ENCODE measurements at places on chromosomes 12 and 14.

DNA sequence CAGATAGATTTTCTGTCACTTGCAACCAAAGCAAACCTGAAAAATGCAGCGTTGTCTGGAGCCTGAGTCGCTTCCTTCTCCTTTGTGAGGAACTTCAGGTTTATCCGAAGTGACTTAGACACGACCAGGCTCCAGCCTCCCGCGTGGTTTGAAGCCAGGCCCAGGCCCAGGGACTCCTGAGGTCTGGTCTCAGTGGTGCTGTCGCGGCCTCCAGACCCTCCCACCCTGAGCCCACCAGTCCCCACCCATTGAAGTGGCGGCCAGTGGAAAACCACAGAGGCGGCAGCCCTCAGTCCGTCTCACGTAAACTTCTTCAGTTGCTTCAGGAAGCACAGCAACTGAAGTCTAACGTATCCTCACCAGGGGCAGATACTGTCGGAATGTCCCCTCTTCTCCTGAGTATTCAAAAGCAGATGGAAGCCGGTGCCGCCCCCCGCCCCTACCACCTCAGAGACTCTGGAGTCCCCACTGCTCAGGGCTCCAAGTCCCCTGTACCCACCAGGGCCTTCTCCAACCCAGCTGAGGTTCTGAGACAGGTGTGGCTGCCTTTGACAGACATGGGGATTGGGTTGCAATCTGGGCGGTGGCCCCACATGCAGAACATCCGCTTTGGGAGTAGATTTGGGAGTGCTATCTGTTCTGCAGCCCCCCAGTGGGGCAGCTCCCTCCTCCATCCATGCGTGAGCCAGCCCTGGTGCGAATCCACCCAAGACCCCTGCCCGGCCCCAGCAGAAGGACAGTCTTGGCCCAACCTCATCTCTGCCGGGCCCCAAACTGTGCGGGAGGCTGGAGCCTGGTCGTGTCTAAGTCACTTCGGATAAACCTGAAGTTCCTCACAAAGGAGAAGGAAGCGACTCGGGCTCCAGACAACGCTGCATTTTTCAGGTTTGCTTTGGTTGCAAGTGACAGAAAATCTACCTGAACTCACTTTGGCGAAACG lies 26.6 kb upstream of the GALNT9 start:
- no peak overlapping the region for H3K27ac ChIP-seq
- H3K4me3 ChIP-seq = no peak overlapping the region
- no peak for DNase-seq

DNA sequence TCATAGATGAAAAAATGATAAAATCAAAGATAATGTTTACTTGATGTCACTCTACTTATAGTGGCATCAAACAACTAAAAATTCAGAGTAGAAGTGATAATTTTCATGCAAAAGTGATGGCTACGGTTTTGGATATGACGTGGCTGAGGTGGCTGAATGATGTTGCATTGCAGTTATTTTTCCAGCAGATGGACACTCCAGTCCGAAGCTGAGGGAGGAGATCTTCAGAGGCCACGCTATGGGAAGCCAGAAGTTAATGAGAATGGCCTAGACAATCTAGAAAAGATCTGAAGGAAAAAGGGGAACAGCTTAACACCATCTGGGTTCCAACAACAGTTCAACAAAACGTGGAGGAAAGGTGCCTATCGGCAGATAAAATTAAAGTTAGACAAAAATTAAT lies 279.8 kb downstream of the SOX5 start:
- no peak for DNase-seq
- no peaks in the 10 kb centered on the region for H3K36me3 ChIP-seq
- H3K4me1 ChIP-seq = no peaks in the 10 kb centered on the region

GRCh38 chr12:70271025-70271424 lies 27.8 kb downstream of the CNOT2 start:
- no peak overlapping the region for H3K27ac ChIP-seq
- H3K4me1 ChIP-seq = no peaks in the 10 kb centered on the region
- no peak for DNase-seq
- no peaks in the 10 kb centered on the region for H3K36me3 ChIP-seq

GRCh38 chr12:6752921-6753771 lies at the start of gene MLF2:
Gene MLF2 (minus strand): TSS chr12:6753141. CDS start chr12:6752334, 807 bp downstream.
- H3K4me1 ChIP-seq = peaks cover 14% of the 10 kb centered on the region
- peaks cover 26% of the 10 kb centered on the region for H3K36me3 ChIP-seq
- H3K27ac ChIP-seq = peak within 1 kb of the TSS; percentile 92
- no peaks in the 10 kb centered on the region for H3K27me3 ChIP-seq
- peak within 1 kb of the TSS; percentile 94 for H3K4me3 ChIP-seq
- peak; percentile 97 for DNase-seq

- H3K36me3 ChIP-seq = no peaks in the 10 kb centered on the region
- H3K4me3 ChIP-seq = no peak overlapping the region
- H3K4me1 ChIP-seq = no peaks in the 10 kb centered on the region
- H3K27me3 ChIP-seq = no peaks in the 10 kb centered on the region
- H3K27ac ChIP-seq = no peak overlapping the region
- no peak for DNase-seq
Measured at GRCh38 chr14:61502459-61503093, 181.2 kb downstream of the PRKCH start.

- no peaks in the 10 kb centered on the region for H3K36me3 ChIP-seq
- no peak overlapping the region for H3K27ac ChIP-seq
- no peaks in the 10 kb centered on the region for H3K27me3 ChIP-seq
- no peak overlapping the region for H3K4me3 ChIP-seq
- no peak for DNase-seq
Measured at GRCh38 chr14:55535516-55536203, 44.3 kb upstream of the KTN1 start.

- H3K36me3 ChIP-seq = no peaks in the 10 kb centered on the region
- no peak overlapping the region for H3K27ac ChIP-seq
- H3K4me3 ChIP-seq = no peak overlapping the region
- no peak for DNase-seq
- no peaks in the 10 kb centered on the region for H3K4me1 ChIP-seq
Measured at GRCh38 chr12:124306686-124307555, 12.0 kb downstream of the RFLNA start.

GRCh38 chr12:1917172-1918070 lies 1.0 kb downstream of the CACNA2D4 start:
- no peaks in the 10 kb centered on the region for H3K36me3 ChIP-seq
- DNase-seq = no peak
- no peak overlapping the region for H3K4me3 ChIP-seq
- no peak overlapping the region for H3K27ac ChIP-seq
- H3K27me3 ChIP-seq = no peaks in the 10 kb centered on the region

DNA sequence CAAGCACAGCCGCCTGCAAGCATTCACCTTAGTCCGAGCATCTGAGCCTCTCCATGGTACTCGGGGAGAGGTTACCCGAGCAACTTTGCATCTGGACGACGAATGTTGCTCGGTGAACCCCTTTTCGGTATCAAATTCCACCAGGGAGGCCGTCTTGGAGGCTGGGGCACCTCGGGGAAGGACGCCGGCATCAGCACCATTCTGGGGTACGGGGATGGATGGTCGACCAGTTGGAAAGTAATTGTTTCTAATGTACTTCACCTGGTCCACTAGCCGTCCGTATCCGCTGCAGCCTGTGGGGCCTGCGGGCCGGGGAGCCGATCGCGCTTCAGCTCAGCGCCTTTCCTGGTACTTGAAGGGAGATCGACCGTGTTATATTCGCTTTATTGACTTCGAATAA lies 161.7 kb upstream of the RTL1 start:
- no peaks in the 10 kb centered on the region for H3K36me3 ChIP-seq
- no peaks in the 10 kb centered on the region for H3K27me3 ChIP-seq
- no peak for DNase-seq
- H3K4me1 ChIP-seq = no peaks in the 10 kb centered on the region
- H3K4me3 ChIP-seq = no peak overlapping the region
- H3K27ac ChIP-seq = no peak overlapping the region

DNA sequence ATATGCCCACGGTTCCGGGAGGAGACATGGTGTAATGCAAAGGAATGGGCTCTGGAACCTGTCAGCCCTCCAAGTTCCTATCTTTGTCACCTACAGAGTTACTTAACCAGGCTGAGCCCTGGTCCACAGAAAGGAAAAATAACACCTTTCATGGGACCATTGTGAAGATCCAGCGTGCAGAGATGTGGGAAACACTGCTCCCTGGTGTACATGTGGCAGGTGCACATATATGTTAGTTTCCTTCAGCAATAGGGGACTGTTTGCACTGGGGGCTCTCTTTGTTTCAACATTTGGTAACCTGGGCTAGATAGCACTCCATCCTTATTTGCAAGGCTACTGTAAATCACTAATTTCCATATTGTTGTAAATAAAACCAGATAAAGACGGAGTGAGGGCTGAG lies 72.3 kb downstream of the ANO2 start:
- H3K27me3 ChIP-seq = no peaks in the 10 kb centered on the region
- H3K36me3 ChIP-seq = no peaks in the 10 kb centered on the region
- peak; percentile 16 for DNase-seq
- H3K27ac ChIP-seq = no peak overlapping the region
- H3K4me1 ChIP-seq = no peaks in the 10 kb centered on the region

GRCh38 chr12:110780448-110780847 lies 37.8 kb upstream of the PPP1CC start:
- H3K27ac ChIP-seq = no peak overlapping the region
- no peaks in the 10 kb centered on the region for H3K4me1 ChIP-seq
- H3K4me3 ChIP-seq = no peak overlapping the region

DNA sequence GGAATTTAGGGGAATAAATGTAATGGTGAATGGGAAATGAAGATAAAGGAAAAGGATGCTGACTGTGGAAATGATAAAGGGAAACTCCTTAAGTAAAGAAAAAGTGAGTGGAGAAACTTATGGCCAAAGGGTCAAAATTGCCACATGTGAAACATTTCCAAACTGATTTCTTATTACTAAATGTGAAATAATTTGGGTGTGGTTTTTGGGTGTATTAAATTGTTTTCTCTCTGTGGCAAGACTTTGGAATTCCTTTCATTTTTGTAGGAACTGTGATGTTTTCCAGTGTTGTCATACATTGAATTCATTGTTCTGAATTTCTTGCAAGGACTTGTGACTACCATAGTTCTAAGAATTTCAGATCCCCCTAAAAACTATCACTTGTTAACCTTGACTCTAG lies 1891.5 kb upstream of the SEL1L start:
- H3K27me3 ChIP-seq = no peaks in the 10 kb centered on the region
- no peaks in the 10 kb centered on the region for H3K4me1 ChIP-seq
- no peak overlapping the region for H3K4me3 ChIP-seq
- H3K27ac ChIP-seq = no peak overlapping the region

- H3K36me3 ChIP-seq = no peaks in the 10 kb centered on the region
- no peaks in the 10 kb centered on the region for H3K27me3 ChIP-seq
- H3K4me3 ChIP-seq = no peak overlapping the region
- no peak overlapping the region for H3K27ac ChIP-seq
- H3K4me1 ChIP-seq = no peaks in the 10 kb centered on the region
- no peak for DNase-seq
Measured at GRCh38 chr14:89792489-89793366, 161.8 kb downstream of the EFCAB11 start.

GRCh38 chr14:83905157-83905556 lies 1624.8 kb upstream of the FLRT2 start:
- H3K4me1 ChIP-seq = no peaks in the 10 kb centered on the region
- H3K36me3 ChIP-seq = no peaks in the 10 kb centered on the region
- DNase-seq = no peak
- no peak overlapping the region for H3K27ac ChIP-seq

DNA sequence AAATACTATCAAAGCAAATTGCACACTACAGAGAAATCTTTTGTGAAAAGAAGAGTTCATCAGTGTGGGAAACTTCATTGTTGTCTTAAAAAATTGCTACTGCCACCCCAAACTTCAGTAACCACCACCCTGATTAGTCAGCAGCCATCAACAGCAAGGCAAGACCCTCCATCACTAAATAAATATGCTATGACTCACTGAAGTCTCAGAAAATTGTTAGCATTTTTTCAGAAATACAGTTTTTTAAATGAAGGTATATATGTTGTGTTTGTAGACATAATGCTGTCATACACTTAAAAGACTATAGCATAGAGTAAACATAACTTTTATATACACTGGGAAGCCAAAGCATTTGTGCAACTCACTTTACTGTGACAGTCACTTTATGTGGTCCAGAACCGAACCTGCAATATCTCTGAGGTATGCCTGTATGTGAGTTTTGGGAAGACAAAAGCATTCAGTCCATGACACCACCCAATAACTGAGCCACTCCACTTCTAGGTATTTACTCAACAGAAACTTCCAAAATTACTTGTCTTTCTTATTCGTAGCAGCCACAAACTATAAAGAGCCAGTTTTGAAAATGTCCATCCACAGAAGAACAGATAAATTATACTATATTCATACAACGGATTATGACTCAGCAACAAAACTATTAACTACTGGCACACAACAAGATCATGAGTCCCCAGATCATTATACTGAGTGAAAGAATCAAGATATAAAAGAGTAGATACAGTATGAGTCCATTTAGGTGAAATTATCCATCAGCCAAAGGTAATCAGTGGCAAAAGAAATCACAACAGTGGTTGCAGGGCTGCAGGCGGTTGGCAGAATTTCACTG lies 649.6 kb downstream of the BCL11B start:
- no peak for DNase-seq
- no peaks in the 10 kb centered on the region for H3K27me3 ChIP-seq
- no peaks in the 10 kb centered on the region for H3K4me1 ChIP-seq

GRCh38 chr12:50633955-50634354 lies 129.2 kb downstream of the DIP2B start:
- no peaks in the 10 kb centered on the region for H3K36me3 ChIP-seq
- no peaks in the 10 kb centered on the region for H3K4me1 ChIP-seq
- H3K27ac ChIP-seq = no peak overlapping the region

DNA sequence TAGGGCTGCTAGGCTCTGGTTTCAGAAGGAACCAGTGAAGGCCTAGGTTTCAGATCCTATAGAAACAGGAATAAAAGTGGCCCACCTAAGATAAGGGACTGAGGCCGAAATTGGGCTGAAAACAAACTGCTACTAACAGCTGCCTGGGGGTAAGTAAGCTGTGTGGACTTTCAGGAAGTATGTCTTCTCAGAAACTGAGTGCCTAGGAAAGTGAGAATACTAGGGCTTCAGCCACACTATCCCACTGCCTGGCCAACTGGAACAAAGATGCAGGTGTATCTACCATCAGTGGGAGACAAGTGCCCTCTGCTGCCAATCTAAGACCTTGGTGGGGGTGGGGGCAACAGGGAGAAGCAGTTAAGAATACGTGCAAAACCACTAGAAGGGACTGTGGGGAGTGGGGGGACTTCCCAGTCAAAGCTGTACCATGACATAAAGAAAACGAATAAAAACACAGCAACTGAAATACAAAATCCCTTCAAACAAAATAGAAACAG lies 82.5 kb downstream of the MED13L start:
- H3K36me3 ChIP-seq = no peaks in the 10 kb centered on the region
- no peaks in the 10 kb centered on the region for H3K27me3 ChIP-seq
- no peak for DNase-seq
- H3K27ac ChIP-seq = no peak overlapping the region

- H3K27me3 ChIP-seq = peaks cover 12% of the 10 kb centered on the region
- no peaks in the 10 kb centered on the region for H3K4me1 ChIP-seq
- no peaks in the 10 kb centered on the region for H3K36me3 ChIP-seq
- no peak for DNase-seq
- H3K27ac ChIP-seq = no peak overlapping the region
Measured at GRCh38 chr14:98890556-98891340, 381.2 kb downstream of the BCL11B start.

DNA sequence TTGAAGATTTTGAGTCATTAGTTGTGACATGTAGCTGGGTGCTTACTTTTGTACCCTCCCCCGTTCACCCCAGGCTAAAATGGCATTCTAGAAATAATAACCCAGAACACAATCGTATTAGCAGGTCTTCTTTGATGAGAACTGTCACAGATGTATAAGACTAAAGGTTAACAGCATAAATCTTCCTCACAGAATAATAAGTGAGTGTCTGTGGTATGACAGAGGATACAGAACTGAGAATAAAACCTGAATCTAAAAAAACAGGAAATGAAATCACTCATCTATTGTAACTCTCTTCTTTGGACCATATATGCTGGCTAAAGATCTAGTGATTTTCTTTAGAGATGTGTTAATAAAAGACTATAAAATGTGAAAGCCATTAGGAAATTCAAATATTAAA lies 746.6 kb downstream of the LRFN5 start:
- H3K27ac ChIP-seq = no peak overlapping the region
- H3K4me1 ChIP-seq = no peaks in the 10 kb centered on the region
- H3K27me3 ChIP-seq = no peaks in the 10 kb centered on the region
- no peaks in the 10 kb centered on the region for H3K36me3 ChIP-seq

All from HCT116 (cell line).